ENCODE measurements at places on chromosomes 11 and 22.

DNA sequence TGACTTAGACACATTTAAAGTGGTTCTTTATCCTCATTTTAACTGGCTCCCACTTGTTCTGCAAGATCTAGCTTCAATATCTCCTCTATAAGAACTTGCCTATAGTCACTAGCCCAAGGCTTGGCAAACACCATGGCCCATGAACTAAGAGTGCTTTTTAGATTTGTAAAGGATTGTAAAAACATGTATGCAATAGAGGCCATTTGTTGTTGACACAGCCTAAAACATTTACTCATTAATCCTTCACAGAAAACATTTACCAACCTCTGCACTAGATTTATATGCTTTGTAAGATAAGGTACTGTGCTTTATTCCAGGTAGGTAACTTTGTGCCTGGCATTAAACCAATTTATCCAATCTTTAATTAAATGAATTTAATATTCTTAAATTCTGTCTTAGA is 5.5 kb downstream of the HYLS1 start:
- DNase-seq = no peak

- DNase-seq = no peak
These were observed 22.7 kb upstream of the PLEKHA7 start for GRCh38 chr11:17036666-17037658.

DNA sequence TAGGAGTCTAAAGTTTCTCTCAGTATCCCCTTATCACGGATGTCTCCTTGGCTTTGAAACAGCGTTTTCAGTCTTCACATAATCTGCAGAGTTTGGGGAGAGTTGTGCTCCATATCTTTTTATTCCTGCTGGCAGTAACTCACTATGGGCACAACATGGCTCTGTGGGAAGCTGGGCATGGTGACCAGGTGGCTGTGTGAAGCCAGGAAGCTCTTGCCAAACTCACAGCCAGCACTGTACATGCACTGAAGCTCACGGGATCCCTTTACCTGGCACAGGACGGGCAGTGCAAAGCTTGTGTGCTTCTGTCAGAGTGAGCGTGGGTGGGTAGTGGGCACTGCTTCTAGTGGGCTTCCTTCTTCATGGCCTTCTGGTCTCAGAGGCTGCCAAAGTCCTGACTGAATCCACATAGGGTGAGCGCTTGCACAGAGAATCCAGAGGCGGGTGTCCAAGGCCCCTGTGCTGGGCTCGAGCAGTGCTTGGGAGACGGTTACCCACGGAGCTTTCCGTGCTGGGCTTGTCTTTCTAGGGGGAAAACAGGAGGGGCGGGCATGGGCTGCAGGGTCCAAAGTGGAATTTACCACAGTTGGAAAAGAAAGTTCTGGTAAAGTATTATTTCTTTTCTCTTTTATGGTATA is 10.8 kb upstream of the KDM4E start:
- DNase-seq = no peak

DNA sequence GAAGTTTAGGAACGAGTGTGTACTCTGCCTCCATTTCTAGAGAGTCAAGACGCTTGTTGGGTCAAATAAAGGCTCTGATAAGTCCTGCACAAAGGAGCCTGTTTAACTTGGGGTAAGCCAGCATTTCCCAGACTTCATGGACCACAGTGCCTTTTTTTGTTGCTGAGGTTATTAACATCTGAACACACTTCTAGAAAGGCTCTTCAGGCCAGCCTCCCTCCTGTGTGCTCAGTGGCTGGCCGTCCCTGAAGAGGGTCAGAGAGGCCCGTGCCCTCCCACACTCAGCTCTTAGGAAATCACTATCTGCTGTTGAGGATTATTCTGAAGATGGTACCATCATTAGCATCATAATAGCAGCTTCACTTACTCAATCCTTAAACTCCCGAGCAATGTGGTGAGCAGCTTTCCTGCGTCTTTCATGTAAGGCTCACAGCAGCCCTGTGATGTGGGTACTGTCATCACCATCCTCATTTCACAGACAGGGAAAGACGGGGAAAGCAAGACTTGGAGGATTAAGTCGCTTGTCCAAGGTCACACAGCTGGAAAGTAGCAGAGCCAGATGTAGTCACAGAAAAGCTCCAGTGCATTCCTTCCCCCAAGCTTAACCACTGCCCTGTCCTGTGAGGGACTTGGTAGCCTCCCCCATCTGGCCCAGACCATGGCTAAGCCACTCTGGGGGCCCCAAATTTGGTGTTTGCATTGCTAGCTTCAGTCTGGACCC is 71.3 kb downstream of the TSPAN18 start:
- no peak for DNase-seq

GRCh38 chr22:37701141-37701786 is 4.4 kb downstream of the TRIOBP start:
- no peak for DNase-seq
